GOT3 (cell line): ENCODE measurements at places on chromosomes 2 and 18.

DNA sequence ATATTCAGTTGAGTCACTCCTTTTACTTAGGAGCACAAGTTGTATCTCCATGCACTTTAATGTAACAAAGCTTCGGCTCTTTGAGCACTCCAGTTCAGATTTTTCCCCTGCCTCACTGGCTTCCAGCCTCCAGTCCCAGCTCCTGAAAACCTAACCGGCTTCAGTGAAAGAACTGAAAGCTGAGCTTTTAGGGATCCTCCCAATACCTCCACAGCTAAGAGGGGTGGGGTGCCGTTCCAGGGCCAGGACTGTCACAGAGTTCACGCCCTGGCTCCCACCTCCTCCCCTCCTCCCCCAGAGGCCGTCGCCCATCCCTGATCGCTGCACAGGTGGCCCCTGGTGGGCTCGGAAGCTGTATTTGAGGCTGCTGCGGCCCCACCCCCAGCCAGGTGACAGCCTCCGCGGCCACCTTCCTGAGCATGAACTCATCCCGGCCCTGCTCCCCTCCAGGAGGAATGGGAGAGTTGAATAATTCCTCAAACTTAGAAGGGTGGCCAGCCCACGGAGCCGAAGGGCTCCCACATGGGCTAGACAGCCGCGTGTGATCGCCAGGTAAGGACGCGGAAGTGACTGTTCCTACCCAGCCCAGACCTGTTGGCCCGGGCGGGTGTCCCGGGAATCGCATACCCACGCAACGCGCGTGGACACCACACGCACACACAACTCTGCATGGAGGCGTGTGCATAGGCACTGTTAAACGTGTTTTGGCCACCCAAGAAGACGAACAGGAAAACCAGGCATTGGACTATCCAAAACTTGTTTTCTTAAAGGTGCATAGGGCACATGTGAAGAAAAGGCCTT is 1.8 kb downstream of the MYO5B start:
- no peak for DNase-seq

DNA sequence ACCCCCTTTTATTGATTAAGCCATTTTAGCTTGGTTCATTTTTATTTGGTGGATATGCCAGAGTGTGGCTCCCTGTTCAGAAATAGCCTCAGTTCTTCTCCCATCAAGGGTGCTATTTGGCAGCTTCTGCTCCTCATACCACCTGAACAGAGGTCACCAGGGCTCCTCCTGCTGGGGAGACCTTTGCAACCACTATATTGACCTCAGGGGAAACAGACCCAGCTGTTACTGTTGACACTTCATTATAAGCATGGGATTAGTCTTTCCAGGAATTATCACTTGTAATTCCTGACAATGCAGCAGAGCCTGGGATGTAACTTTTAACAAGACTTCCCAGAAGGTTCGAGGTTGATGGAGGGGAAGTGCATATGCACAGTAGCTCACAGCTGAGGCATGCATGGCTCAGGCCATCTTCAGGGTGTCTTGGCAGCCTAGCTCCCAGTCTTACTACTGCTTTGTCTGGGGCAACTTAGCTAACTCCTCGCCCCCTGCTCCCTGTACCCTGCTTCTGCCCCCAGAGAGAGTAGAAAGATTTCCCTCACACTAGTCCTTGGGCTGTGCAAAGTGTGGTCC is 239.4 kb upstream of the SPRED2 start:
- DNase-seq = no peak

DNA sequence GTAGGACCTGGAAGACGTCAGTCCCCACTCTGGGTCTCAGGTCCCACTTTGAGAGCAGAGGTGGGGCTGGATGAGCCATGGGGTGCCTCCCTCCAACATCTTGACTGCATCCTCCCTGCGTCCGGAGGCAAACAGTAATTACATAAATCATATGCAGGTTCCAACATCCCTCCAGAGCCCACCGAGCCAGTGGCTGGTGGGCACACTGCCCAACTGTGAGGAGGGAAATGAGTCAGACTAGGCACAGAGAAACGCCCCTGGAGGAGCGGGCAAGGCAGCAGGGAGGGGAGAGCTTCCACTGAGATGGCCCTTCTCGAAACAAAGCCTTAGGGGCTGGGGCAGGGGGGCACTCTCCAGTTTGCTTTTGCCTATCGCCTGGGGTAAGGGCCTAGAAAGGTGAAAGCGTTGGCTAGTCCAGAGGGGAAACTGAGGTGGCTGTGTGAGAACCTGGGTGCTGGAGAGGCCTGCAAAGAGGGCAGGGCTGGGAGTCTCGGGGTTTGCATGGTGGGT is 168.2 kb upstream of the MYCN start:
- DNase-seq = no peak

DNA sequence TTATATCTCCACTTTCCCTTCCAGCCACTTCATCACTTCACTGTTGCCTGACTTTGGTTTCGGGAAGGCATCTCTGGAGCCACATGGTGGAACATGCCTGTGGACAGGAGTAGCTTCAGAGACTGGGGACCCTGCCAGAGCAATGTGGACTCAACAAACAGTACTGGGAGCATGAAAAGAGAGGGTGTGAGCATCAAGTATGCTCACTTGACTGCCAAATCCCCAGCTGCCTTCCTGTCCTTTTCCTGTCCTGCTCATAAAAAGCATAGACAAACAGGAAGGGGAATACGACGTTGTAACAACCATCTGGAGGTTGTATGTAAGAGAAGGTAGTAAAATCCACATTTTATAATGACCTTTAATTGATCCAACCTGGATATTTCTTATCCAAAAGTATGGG is 61.3 kb upstream of the CSRNP3 start:
- no peak for DNase-seq
